ENCODE measurements at places on chromosomes 13 and 19.
A peak's percentile ranks its signal among the peaks of the same experiment; 100 is the strongest.

DNA sequence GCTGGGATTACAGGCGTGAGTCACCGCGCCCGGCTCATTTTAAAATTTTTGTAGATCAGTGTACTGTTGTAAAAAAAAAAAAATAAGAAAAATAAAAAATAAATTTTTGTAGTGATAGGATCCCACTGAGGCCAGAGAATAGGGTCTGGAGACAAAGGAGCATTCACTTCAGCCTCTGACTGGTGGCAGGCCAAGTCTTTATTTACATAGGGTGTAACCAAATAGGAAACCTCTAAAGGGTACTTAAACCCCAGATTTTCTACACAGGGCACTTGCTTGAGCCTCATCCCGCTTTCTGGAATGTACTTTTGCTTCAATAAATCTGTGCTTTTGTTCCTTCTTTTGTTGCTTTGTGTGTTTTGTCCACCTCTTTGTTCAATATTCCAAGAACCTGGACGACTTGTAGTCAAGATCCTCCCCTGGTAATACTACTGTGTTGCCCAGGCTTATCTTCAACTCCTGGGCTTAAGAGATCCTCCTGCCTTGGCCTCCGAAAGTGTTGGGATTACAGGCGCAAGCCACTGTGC, 2.1 kb upstream of the PDCD2L start:
- DNase-seq, result no peak

DNA sequence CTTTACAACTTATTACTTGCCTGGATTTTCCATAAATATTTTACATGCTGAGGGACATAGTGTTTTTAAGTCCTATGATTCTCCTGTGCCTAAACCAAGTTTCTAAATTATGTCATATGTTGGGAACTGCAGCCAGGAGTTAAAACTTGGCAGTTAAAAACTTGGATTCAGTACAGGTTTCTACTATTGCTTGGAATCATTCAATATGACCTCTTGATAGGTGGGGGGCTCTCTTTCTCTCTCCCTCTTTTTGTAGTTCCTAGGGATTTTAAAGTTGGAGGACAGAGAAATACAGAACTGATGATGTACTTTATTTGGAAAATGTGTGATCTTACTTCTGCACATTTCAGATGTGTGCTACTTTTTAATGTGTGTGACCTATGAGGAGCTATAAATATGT, 4.7 kb downstream of the CSNK1A1L start:
- DNase-seq, result no peak

DNA sequence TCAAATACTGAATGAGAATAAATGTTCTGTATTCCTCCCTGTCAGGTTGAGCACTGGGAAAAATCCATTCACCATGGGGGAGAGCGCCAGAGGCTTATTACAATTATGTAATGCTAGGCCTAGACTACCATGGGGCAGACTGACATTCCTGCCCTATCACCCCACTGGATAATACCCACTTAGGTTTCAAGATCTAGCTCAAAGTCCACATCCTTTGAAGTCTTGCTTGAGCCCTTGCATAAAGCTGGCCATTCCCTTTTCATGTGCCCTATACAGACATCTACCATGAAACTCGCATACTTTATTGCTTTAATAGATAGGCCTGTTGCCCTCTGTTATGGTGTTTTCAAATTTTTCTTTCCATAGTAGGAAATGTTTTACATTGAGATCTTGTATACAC, 149.3 kb downstream of the RGCC start:
- no peak for DNase-seq

DNA sequence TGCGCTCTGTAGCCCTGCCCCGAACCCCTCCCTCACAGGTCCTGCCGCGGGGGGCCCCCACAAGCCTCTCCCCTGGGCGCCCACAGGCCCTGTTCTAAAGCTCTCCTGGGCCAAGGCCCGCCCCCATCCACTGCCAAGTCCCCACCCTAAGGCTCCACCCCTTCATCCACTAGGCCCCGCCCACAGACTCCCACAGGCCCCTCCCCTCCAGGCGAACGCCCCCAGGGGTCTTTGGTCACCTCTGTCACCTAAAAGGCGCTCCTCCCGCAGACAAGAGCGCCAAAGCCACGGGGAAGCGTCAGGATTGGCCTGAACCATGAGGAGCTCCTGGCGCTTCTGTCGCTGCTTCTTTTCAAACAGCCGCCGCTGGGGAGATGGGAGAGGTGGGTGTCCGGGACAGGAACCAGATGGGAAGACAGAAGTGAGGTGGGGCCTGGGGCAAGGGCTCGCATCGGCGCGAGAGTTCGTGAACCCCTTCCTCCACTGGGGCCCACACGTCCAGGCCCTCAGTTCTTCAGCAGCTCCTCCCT, 2.3 kb downstream of the TULP2 start:
- peak; percentile 79 for DNase-seq

DNA sequence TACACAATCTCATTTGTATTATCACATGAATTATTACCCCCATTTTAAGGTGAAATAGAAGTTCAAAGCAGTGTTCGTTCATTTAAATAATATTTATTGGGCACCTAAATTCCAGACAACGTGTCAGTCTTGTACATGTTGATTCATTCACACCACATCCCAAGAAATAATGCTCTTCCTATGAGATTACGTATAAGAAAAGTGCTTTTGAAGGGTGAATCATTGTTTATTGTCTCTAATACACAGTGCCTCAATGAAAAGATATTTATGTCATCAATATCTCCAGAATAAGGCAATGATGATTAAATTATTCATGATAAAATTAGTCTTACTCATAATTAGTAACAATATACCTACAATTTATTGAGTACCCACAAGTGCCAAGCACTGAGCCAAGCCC, 35.6 kb downstream of the CLDN10 start:
- DNase-seq, result no peak

GRCh38 chr13:109256866-109257760, 529.3 kb downstream of the IRS2 start:
- DNase-seq, result no peak

GRCh38 chr19:53707278-53707677, 75.5 kb downstream of the DPRX start:
- no peak for DNase-seq

DNA sequence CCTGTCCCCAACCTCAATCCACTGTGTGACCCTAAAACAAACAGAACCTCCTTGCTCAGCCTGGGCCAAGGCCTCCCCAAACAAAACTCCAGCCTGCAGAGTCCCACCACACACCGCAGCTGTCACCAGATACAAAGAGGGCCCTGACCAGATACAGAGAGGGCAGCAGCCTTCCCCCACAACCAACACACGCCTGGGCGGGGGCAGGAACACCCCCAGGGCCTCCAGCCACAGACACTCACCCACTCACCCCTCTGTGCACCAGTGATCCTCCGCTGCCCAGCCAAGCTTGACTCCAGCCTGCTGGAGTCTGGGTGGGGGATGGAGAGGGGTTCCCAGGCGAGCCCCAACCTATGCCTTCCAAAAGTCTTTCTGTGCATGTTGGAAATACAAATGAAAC, 5.9 kb upstream of the CIRBP start:
- no peak for DNase-seq

DNA sequence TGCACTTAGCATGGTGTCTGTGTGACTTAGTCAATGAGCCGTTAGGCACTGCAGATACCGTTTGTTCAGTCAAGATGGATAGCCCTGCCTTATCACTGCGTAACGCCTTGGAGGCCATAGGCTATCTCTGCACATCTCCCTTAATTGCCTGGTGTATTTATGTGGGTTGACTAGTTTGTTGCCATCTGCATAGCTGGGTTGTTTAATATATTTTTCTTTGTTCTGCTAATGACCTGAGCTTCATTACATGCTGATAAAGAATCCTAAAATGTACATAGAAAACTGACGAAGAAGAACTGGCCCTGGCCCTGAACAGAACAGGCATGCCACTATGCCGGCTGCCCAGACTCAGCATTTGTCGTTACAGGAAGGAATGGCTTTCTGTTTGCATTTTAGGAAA, 297.8 kb downstream of the SHISA2 start:
- no peak for DNase-seq

DNA sequence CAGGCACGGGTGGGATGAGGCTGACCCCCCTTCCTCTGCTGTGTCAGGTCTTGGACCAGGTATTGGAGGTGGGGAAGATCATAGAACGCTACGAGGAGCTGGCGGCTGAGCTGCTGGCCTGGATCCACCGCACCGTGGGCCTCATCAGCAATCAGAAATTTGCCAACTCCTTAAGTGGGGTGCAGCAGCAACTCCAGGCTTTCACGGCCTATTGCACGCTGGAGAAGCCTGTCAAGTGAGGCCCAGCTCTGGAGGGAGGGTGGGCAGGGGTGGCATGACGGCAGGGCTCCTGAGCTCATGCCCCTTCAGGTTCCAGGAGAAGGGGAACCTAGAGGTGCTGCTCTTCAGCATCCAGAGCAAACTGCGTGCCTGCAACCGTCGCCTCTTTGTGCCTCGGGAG, 35.3 kb downstream of the SPTBN4 start:
- no peak for DNase-seq

GRCh38 chr13:33514362-33514761, 228.8 kb upstream of the STARD13 start:
- no peak for DNase-seq

- DNase-seq, result no peak
Measured at GRCh38 chr13:70424928-70425327, 316.7 kb upstream of the KLHL1 start.

- no peak for DNase-seq
Measured at GRCh38 chr13:29718694-29719093, 123.2 kb upstream of the SLC7A1 start.

GRCh38 chr19:19542507-19542906, 4.4 kb downstream of the CILP2 start:
- no peak for DNase-seq

DNA sequence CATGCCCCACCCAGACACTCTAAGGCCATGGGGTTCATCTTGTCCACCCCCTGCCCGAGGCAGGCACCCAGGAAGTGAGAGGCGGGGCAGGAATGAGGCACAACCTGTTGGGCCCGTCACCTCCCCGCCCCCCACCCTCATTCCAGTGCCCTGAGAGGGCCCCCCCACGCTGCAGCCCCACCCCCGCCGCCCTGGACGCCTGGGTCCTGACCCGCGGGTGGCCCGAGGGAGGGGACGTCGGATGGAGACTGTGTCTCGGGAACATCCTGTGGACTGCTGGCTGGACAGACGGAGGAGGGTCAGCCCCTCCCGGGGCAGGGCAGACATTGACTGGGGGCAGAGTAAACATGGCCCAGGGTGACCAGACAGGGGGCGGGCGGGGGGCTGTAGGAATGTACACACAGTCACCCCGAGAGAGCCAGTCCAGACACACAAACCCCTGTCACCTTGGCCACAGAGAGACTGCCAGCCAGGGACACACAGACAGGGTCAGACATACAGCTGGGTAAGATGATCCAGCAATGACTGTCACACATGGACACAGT, 7.4 kb upstream of the JUNB start:
- DNase-seq, result no peak

GRCh38 chr19:756236-756635, 5.3 kb downstream of the MISP start:
- DNase-seq, result no peak

DNA sequence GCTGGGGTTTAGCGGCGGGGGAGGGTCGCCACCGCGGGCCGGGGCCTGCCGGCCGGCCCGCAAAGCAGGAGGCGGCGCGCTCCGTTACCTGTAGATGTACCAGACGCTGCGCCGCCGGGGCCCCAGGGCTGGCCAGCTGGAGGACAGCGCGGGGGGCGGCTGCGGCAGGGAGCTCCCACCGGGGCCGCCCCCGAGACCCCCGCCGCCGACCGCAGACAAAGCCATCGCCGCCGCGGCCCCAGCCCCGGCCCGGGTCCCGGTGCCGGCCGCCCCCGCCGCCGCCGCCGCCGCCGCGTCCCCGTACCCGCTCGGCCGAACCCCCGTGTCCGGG, 24.8 kb downstream of the SHANK1 start:
- DNase-seq, result no peak

- DNase-seq, result no peak
Measured at GRCh38 chr19:47284324-47284899, 9.7 kb downstream of the INAFM1 start.

- peak; percentile 31 for DNase-seq
Measured at GRCh38 chr19:8336660-8337059, 6.4 kb downstream of the KANK3 start.

GRCh38 chr13:75798353-75799255, 162.5 kb downstream of the LMO7 start:
- DNase-seq, result no peak

DNA sequence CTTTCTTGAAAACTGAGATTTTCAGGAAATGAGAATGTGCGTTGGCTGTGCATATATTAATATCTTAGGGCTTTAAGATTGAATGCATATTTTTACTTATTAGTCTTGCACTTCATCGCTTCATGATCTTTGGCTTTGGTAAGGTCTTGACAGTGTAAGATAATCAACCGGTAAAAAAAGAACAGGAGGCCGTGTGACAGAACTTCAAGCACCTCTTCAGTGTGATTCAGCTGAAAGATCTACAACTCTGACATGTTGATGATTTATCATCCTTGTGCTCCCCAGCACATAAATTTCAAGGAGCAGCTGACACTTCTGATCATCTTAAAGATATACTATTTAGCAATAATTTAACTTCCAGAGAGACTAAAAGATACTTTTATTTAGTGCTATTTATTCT, 195.1 kb downstream of the HS6ST3 start:
- no peak for DNase-seq

- DNase-seq, result no peak
Measured at GRCh38 chr13:82370316-82370715, 1512.0 kb downstream of the SLITRK1 start.

DNA sequence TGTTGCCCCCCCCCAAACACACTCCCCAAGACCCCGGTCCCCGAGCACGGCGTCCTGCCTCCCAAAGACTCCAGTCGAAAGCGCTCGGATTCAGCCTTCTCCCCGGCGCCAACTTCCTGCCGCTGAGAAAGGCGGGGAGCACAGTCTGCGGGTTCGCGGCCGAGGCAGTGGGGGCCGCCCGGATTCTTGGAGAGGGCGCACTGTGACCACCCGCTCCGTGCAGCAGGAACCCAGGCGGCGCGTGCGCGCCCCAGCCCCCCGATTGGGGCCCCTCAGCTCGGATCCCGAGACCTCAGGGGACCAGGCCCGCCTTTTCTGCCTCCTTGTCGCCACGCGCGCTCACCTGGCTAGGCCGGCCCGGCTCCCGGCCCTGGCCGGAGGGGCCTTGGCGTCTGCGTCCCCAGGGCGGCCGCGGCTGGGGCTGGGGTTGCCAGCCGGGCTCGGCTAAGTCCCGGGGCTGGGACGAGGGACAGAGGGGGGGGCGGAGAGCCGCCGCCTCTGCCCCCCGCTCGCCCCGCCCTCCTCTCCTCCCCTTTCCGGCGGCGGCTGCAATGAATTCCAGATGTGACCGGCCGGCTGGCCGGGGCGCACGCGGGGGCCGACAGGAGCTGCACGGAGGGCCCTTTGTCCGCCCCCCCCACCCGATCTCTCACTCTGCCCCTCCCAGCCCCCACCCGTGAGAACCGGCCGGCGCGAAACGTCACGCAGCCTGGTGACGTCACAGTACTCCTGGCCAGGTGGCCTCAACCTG, at the start of gene S1PR2:
Gene S1PR2, minus strand, starts transcription at position 471 of the 751 bp plus-strand sequence. CDS start 6,426 bp downstream, outside the sequence.
- peak; percentile 94 for DNase-seq

- peak; percentile 80 for DNase-seq
Measured at GRCh38 chr19:50794074-50794875, 4.1 kb downstream of the ACP4 start.

Measured in GM20000 (cell line).